ENCODE measurements at places on chromosomes 6 and 20. TPM values are rescaled to one million over a fixed set of nuclear protein-coding genes. Genes with fewer than 3 reads are reported as not detected.

BAK1 gene
- total RNA-seq = 19.1 TPM

SRSF3 gene
- total RNA-seq = 276 TPM

THBS2 gene
- 172 TPM for total RNA-seq

EYS gene
- total RNA-seq = not detected

SLC35F1 gene
- not detected for total RNA-seq

TRIM10 gene
- not detected for total RNA-seq

OR12D1 gene
- total RNA-seq = not detected

ADGB gene
- total RNA-seq = not detected

CCM2L gene
- total RNA-seq = not detected

LPIN3 gene
- 12.7 TPM for total RNA-seq

TPD52L1 gene
- total RNA-seq = 28.0 TPM

KCNB1 gene
- total RNA-seq = 0.18 TPM

SFTA2 gene
- total RNA-seq = not detected

MUC22 gene
- not detected for total RNA-seq

RAET1L gene
- not detected for total RNA-seq

C6orf163 gene
- total RNA-seq = 0.23 TPM

FANCE gene
- 10.2 TPM for total RNA-seq
